Neural progenitor cell (in vitro differentiated cells): ENCODE measurements at places on chromosomes 3 and 15. TPM values are rescaled to one million over a fixed set of nuclear protein-coding genes. Genes with fewer than 3 reads are reported as not detected.

MEIS2 gene
- total RNA-seq = 18.3 and 21.5 TPM in 2 replicates

RBP2 gene
- total RNA-seq = not detected in 2 replicates

CCNB2 gene
- total RNA-seq = 296 and 374 TPM in 2 replicates

GRCh38 chr15:38129531-38130204 is 123.0 kb upstream of the SPRED1 start:
- peak; percentile 50 for DNase-seq

DNA sequence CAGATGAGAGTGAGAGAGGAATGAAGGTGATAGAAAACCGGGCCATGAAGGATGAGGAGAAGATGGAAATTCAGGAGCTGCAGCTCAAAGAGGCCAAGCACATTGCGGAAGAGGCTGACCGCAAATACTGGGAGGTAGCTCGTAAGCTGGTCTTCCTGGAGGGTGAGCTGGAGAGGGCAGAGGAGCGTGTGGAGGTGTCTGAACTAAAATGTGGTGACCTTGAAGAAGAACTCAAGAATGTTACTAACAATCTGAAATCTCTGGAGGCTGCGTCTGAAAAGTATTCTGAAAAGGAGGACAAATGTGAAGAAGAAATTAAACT is 88.9 kb downstream of the EOMES start:
- no peak for DNase-seq

- DNase-seq = no peak
These were observed 1159.1 kb downstream of the SI start for GRCh38 chr3:163919154-163919553.

DNA sequence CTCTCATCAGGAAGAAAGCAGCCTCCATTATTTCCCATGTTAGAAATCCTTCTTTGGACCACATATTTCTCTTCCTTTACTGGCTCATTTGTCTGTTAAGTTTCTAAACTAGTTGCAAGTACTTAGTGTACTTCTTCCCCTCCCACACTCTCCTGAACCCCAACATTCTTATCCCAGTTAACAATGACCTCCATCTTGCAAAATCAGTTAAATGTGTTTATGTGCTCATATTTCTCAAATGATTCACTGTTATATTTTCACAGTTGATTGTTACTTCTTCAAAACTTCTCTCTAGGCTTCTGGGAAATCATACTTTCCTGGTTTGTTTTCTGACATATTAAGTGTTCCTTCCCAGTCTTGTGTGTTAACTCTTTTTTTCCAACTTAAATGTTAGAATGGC is 856.9 kb downstream of the EPHA3 start:
- no peak for DNase-seq

DNA sequence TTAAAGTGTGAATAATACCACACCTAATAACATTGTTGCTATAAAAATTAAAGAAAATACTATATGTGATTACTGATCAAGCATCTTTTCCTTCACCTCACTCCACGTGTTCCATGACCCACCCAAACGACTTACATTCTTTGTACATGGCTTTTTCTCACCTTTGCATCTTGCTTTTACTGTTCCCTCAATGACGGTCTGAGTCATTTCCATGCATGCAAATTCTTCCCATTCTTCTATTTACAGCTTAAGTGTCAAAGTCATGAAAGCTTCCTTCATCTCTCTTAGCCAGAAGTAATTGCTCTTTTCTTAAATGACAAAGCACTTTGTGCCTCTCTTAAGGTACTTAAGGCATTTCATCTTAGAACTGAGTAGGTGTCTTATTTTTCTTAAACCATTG is 64.0 kb downstream of the GREM1 start:
- DNase-seq = no peak
